Stimulated activated CD4-positive, alpha-beta T cell treated with anti-CD3 and anti-CD28 coated beads, Interleukin-12 subunit alpha, Interleukin-12 subunit beta, amount 100 ng/mL, for 24 hours (primary cell): ENCODE measurements at places on chromosomes 11 and 22.

- DNase-seq, result no peak
Observed at GRCh38 chr11:94882931-94883330, 90.4 kb downstream of the CWC15 start.

DNA sequence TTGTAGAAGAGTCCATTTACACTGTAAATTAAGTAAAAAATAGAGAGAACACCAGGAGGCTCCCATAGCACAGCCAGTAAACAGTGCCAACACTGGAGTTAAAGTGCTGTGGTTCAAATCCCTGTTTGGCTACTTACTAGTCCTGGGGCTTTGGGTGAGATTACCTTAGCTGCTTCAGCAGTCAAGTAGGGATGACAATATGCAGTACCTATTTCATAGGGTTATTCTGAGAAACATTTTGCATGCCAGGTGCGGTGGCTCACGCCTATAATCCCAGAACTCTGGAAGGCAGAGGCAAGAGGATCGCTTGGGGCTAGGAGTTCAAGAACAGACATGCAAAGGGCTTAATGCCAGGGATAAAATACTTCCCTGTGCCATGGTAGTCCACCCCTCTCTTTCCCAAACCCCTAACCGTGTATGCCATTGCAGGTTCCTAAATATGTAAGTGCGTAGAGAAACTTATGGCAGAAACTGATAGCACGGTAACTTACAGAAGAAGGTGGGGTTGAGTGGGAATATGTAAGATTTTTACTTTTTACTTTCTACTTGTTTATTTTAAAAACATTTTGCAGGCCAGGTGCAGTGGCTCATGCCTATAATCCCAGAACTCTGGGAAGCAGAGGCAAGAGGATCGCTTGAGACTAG is 86.4 kb upstream of the PICALM start:
- DNase-seq, result no peak

DNA sequence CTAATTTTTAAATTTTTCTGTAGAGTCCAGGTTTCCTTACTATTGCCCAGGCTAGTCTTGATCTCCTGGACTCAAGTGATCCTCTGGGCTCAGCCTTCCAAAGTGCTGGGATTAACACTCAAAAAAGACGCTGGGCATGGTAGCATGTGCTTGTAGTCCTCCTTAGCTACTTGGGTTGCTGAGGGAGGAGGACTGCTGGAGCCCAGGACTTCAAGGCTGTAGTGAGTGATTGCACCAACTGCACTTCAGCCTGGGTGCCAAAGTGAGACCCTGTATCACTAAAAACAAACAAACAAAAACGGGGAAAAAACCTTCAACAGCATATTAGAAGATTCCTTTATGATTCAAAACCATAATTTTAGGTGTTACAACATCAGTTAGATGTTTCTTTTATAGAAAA is 44.6 kb downstream of the RSF1 start:
- no peak for DNase-seq

DNA sequence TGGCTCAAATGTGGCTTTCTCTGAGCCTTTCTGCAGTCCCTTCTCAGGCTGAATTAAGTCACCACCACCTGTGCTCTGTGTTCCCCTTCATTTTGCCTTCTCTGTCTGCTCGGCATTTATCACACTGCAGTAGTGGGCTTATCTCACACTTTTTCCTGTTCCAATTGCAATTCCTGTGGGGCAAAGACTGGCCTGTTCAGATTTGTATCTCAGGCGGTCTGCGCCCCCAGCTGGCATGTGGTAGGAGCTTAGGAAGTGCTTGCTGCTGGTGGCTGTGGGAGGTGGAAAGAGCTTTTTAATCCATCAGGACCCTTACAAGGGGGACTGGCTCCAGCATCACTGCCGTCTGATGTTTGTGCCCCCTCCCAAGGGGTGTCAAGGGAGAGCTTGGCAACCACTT is 21.2 kb downstream of the BMAL1 start:
- no peak for DNase-seq

GRCh38 chr11:75964071-75964470 is 149.1 kb downstream of the UVRAG start:
- no peak for DNase-seq

- DNase-seq, result no peak
Observed at GRCh38 chr11:128206461-128206860, 380.9 kb downstream of the ETS1 start.

DNA sequence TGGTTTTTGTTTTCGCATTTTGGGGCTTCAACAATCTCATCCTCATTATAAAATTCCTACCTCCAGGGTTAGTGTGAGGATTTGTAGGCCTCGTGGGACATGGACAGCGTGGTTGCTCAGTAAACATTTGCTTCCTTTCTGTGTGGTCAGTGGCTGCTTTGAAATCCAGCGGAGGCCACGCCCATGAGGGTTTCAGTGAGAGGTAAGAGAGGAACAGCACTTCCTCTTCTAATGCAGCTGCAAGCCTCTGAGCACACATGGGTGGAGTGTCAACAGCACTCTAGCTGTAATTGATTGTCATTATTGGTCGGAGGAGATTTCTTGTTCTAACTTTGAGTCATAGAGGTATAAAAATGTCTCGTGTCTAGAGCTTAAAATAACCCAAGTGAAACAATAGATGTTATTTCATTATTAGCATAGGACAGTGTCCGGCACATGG is 6.0 kb upstream of the ARHGAP42 start:
- no peak for DNase-seq

GRCh38 chr11:6249770-6250555 is 9.7 kb upstream of the CCKBR start:
- DNase-seq, result no peak

DNA sequence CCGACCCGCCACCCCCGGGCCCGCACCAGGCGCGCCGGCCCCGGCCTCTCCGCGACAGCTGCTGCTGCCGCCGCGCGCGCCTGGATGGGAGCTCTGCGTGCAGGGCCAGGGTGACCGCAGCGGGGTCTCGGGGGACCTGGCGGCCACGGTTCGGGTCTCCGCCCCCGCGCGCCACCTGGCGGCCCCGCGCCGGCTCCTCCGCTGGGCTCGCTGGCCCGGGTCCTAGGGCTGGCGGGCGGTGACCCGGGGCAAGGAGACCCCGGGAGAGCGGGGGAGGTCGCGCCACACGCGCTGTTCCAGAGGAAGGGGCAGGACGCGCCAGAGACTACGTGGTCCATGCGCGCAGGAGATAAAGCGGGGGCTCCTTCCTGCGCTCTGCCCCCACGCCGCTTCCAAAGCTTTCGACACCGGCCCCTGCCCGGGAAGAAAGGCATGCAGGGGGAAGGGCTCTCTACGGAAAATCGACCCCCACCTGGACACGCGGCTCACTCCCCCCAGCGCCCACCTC is 562 bp downstream of the SHANK2 start:
- no peak for DNase-seq

- no peak for DNase-seq
Observed at GRCh38 chr22:39298241-39298987, 21.0 kb downstream of the RPL3 start.

DNA sequence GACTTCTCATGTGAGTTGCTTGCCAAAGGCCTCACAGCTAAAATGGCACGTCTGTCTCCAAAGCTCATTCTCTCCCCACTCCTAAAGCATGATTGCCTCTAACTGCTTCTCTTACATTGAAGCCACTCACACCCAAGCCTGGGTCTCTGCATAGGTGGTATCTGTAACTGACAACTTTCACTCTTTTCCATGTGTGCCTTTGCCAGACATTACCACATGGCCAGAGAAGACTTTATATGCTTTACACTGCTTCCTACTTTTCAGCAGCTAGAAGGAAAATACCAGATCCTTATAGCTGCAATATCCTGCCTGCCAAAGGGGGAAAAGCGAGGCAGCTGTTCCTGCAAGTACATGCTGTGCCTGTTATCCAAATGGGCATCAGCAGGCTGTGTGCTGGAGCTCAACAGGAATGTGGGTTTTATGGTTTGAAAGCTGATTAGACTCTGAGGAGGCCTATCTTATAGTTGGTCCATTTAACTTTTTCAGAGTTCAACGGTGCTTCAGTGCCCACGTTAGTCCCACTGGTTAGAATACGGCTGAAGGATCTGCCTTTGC is 547.1 kb downstream of the RAB38 start:
- DNase-seq, result no peak

GRCh38 chr11:126918556-126918955 is 82.0 kb downstream of the KIRREL3 start:
- no peak for DNase-seq

DNA sequence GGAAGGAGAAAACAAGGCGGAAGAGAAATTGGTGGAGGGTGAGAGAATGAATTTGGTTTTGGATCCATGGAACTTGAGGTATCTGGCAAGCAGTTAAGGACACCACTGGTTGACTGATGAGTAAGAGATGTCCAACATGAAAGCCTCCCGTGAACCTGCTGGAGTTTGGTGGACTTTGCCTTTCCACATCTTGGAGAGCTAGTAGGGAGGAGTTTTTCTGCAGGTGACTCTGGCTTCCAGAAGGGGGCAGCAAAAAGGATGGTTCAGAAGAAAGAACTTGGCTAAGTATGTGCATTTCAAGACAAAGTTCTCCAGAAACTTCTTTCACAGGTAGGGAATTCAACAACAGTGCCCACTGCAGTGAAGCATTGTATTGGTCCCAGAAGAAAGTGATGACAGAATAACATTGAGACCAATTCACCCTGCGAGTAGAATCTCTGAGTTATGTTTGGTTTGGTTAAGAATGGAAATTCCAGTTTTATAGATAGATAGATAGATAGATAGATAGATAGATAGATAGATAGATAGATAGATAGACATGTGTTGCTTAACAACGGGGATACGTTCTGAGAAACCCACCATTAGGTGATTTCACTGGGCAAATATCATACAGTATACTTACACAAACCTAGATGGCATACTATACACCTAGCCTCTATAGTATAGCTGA is 28.5 kb downstream of the DCDC1 start:
- DNase-seq, result no peak

- no peak for DNase-seq
Observed at GRCh38 chr11:122597511-122597910, 58.0 kb upstream of the UBASH3B start.

GRCh38 chr11:77438487-77438886 is 35.4 kb downstream of the PAK1 start:
- no peak for DNase-seq

- DNase-seq, result no peak
Observed at GRCh38 chr11:27882066-27882697, 181.9 kb upstream of the BDNF start.

GRCh38 chr11:79196950-79197349 is 243.9 kb downstream of the TENM4 start:
- no peak for DNase-seq

DNA sequence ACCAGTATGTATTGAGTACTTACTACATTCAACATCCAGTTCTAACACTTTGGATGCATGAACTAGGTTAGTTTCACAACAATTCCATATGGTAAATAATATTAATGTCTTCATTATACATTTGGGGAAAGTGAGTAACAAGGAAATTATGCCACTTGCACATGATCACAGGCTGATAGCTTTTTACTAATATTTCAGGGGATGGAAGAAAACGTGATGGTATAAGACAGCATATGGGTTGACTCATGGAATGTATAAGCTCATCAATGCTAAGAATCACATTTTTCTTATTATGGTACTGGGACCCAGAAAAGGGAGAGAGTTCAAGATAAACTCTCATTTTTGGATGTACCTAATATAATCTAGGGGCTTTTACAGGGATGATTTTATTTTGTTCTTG is 188.7 kb downstream of the MIAT start:
- DNase-seq, result no peak

DNA sequence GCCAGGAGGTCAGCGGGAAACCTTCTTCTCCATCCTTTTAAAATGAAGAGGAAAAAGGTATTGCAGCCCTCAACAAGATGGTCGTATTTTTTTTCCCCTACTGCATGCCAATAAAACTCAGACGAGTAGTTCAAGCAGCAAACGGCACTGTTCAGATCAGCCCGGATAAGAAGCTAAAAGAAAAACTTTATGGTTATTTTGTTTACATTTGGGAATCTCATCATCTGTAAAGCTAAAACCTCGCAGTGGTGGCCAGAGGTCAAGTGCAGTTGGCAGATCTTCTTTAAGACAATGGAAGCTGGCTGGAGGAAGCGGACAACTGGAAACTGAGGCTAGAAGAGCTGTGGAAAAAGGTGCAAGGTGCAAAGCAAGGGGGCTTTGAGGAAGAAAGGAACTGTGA is 31.0 kb upstream of the CHRM4 start:
- DNase-seq, result no peak

GRCh38 chr11:29127461-29127860 is 889.4 kb downstream of the KCNA4 start:
- no peak for DNase-seq

DNA sequence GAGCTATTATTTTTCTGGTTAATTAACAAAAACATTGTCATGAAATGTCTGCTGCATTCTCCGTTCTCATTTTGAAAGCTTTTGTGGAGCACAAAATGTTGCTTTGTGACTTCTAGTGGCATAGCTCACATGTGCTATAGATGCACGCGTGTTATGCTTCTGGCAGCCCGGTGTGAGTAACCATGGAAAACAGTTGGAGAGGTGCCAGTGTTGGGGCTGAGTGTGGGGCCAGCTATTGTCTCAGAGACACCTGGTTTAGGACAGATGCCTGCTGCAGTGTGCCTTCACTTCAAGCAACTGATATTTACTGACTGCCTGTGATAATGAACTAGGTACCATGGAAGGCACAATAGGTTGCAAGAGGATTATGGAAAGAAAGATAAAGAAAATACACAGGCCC is 760.6 kb downstream of the NTM start:
- DNase-seq, result no peak

GRCh38 chr11:110128161-110128560 is 35.0 kb downstream of the ZC3H12C start:
- DNase-seq, result no peak

DNA sequence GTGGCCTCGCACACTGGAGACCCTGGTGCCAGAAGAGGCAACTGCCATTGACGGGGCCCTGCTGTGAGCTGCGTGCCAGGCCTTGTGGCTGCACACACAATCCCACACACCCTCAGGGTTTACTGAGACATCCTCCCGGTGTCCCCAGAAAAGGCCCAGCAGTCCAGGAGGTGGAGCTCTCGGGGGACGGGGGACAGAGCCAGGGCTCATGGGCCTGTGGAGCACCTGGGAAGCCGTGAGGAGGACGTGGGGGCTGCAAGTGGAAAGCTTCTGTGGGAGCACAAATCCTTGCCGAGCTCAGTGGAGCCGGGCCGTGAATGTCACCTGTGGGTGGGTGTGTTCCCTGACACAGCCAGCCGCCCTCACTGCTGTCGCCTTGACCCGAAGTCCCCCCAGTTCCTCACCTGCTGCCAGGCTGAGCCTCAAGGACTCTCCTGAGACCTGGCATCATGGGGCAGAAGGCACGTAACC is 609.7 kb downstream of the TBC1D22A start:
- no peak for DNase-seq

DNA sequence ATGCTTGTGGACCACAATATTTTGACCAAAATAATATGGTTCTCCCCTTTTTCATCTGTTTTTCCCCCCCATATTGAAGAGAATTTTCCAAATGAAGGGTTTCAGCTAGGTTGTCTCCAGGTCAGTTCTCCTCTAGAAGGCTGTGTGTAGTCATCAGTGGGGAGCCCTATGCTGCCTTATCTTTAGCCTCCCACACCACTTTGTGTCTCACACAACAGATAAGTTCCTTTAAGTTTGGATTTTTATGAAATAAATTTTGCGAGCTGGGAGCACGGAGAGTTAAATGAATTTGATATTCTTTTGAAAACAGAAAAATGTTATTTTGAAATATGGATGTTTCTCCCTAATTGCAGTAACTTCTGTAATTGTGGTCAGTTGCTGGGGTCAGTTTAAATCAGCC is 28.9 kb downstream of the PAX6 start:
- no peak for DNase-seq

GRCh38 chr22:38460426-38460840 is 5.4 kb upstream of the KCNJ4 start:
- no peak for DNase-seq
